ENCODE measurements at places on chromosomes 16 and 17.

DNA sequence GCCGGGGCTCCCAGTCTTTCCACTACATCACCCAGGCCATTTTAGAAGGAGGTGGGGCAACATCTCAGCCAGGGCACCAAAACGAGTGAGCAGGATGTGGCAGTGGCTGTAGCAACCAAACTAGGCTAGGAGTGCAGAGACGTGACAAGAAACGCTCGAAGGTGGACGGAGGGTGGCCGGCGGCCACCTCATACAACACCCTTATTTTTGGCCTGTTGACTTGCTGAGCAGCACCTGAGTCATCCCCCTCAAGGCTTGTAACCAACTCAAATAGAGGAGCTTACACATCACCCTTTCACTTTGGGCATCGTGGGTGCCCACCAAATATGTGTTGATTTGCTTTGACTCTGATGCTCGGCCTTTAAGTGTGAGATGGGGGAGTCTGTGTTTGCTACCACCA, 23.7 kb upstream of the SOX9 start:
- no peak for DNase-seq

DNA sequence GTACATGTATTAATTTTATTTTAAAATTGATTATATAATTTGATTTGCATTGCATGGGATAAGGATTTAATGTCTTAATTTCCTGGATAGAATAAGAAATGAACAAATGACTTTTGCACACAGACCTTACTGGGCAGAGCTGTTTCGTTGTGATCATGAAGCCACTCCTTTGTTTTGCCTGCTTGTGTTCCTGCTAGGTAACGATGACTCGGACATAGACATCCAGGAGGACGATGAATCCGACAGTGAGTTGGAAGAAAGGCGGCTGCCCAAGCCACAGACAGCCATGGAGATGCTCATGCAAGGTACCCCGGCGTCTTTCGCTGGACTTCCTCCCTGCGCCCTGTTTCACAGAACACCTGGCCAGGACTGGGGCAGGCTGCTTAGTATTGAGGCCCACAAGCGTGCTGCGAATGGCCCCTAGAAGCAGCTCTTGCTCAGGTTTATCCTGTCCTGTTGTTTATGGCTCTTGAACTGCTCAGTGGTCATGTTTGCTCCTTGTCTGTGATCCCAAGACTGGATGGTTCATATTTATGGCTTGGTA, 29.6 kb downstream of the CLUAP1 start:
- DNase-seq = no peak

- DNase-seq = no peak
Observed at GRCh38 chr16:16019488-16019887, 70.1 kb downstream of the ABCC1 start.

GRCh38 chr17:82458885-82459424, 414 bp downstream of the NARF start:
- no peak for DNase-seq

Measured in stimulated activated CD8-positive, alpha-beta memory T cell treated with anti-CD3 and anti-CD28 coated beads, Interleukin-15, amount 100 ng/mL, for 48 hours (primary cell).